ENCODE measurements at places on chromosomes 16 and 17.
A peak's percentile ranks its signal among the peaks of the same experiment; 100 is the strongest.

- DNase-seq: no peak
These were observed 54.0 kb downstream of the PGS1 start for GRCh38 chr17:78432226-78433012.

DNA sequence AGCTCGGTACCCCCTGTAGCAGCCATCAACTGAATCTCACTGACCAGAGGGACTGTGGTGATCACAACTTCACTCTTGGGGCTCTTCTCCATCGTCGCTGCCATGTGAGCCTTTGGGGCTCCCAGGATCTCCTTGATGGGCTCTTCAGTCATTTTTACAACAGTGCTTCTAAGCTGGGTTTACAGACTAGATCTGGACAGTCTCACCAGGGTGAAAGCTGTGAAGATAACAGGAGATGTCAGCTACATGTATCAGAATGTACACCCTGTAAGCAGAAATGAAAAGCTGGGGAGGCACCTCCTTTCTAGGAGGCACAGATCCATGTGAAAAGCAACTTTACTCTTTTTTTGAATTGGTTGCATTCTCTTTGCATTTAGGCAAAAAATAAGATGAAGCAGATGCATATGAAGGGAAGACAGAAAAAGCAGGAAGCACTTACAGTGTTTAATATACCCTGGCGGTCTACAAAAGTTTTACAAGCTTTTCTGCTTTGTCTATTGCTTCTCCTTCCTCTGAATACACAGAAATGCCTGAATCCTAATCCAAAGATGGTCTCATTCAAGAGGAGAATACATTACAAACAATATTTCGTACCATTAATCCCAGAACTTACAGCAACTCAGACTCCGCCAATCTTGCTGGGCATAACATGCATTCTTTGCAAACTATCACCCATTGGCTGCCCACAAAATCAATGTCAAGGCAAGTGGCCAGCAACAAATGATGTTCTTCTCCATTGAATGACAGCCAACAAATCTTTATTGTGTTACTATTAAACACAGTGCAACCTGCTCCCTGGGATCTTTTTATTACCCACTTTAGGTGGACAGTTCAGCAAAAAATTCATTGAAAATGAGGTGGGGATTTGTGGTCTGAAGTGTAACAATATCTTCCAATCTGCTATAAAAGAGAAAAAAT, 1.5 kb downstream of the TMEM100 start:
- no peak for DNase-seq

DNA sequence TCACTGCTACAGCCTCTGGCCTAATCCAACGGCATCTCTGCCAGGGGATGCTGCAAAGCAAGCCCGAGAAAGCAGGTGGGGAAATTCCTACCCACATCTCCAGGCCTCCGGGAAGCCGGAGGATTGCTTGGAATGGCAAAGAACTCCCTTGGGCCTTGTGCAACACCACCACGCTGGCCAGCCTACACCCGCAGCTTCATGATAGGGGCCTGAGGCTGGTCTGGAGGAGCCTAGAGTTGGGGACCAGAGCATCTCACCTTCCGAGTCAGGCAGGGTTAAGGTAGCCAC, 20.3 kb downstream of the GGA3 start:
- DNase-seq: no peak

GRCh38 chr17:3771140-3771539, 29.8 kb downstream of the ITGAE start:
- DNase-seq: peak; percentile 55

- DNase-seq: no peak
These were observed 7.6 kb downstream of the KRT24 start for GRCh38 chr17:40695874-40696472.

DNA sequence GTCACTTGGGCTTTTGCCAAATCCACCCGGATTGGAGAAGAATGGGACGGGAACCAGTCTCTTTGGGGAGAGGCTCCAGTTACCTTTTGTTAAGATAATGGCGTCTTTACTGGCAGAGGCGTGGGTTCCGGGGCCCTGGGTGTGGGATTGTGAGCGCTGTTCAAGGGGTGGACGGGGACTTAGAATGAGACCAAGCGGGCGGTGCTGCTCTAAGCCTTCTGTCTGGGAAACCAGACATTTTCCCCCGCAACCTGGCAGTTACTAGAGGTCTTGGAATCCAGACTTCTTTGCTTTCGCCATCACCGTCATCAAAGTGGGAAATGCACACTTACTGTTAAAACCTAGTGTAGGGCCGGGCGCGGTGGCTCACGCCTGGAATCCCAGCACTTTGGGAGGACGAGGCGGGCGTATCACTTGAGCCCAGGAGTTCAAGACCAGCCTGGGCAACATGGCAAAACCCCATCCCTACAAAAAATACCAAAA, 706 bp downstream of the TEN1 start:
- no peak for DNase-seq

GRCh38 chr17:12673788-12674187, 8.1 kb downstream of the MYOCD start:
- DNase-seq: no peak

- DNase-seq: peak; percentile 89
These were observed 38.4 kb upstream of the ARL4D start for GRCh38 chr17:43360376-43360738.

GRCh38 chr17:17204041-17204591, 2.0 kb downstream of the PLD6 start:
- no peak for DNase-seq

DNA sequence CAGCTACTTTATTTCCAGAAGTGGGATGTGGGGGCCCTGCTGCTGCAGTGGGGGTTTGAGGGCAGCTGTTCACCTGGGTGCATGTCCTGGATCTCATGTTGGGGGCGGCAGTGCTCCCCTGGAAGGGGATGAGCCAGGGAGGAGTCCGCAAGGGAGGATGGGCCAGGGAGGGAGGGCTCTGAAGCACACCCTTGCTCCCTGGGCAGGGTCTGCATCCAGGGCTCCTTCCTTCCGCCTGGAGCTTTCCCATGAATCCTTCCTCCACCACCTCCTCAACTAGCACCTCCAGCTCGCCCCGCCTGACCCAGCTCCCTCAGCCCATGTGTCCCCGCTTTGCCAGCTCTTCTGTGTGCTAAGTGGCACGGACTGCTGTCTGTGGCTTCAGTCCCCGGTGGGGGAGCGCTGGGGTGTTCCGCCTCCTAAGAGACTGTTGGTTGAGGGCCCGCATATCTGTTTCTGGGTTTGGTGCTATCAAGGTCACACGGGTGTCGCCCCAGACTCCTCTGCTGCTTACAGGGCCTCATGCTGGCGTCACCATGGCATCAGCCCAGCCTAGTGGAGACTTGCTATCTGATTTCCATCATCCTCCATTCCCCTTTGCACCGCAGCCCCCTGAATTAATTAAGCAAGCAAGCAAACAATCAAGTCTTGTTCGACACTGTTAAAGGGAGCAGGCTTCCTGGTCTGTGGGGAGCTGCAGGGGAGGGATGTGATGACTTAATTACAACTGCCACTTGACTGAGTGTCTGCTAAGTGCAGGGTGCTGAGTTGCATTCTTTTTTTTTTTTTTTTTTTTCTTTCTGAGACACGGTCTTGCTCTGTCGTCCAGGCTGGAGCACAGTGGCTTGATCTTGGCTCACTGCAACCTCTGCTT, 71.8 kb downstream of the PRKCA start:
- peak; percentile 60 for DNase-seq

DNA sequence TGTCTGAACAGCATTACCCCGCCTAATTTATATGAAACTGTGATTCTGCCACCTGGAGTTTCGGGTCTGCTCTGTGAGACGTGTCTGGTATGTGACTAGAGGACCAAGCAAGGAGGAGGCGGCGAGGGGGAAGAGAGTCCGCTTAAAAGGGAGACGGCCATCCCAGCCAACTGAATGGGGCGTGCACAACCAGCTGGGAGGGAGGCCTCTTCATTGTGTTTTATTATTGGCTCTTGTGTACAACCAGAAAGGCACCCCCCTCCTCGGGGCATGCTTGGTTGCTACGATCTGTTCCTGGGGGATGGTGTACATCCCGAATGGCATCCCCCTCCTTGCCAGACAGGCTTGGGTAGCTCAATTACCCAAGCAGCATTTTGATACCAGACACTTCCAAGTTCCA, 384.5 kb upstream of the SALL1 start:
- no peak for DNase-seq

DNA sequence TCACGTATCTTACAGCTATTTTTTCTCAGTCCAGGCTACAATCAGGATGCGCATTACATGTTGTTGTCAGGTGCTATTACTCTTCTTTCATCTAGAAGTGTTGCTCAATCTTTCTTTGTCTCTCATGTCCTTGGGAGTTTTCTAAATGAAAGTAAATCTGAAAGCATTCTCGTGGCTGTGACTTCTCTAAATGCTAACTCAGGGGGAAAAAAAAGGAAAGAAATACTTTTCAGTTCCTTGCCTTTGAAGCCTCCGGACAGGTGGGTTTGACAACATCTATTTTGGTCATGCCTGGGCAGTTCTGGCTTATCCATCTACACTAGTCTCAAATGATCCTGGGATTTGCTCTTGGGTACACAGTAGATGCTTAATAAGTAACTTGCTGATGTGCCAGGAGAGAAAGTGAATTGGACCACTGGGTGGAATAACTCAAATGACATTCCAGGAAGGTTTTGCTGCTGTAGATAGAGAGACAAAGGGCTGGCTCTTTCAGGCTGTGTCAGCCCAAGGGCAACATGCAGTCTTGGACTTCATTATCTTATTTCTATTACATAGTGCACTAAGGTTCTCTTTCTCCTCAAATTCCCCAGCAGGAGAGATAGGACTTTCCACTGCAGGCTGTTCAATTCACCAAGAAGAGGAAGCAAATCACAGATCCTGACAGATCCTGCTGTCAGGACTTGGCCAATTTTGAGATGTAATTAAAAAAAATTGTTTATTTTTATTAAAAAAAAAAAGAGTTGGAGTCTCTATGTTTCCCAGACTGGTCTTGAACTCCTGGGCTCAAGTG, 63.6 kb upstream of the NFAT5 start:
- no peak for DNase-seq

All from activated CD8-positive, alpha-beta T cell treated with anti-CD3 and anti-CD28 coated beads, Interleukin-2, amount 10 ng/mL, durations not matched to agents 7 days and 5 days (primary cell).